ENCODE measurements at places on chromosomes 3 and 15. TPM values are rescaled to one million over a fixed set of nuclear protein-coding genes. Genes with fewer than 3 reads are reported as not detected.

DNA sequence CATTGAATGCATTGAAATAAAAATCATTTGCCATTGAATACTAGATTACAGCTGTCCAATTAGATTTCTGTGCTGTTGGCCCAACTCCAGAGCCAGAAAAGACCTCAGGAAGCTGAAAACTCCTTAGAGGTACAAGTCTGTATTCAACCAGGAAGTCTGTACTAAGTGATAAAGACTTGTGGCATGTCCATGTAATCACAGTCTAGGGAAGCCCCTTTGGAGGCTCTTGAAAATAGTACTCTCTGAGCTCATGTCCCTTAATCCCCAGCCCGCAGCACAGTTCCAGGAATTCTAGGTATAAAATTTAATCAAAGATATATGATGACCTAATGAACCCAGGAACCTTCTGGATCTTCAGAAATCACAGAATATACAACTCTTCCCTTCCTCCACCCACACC is 279.4 kb downstream of the RSL24D1 start:
- DNase-seq = no peak
- no peak overlapping the region for H3K27ac ChIP-seq
- H3K4me1 ChIP-seq = no peaks in the 10 kb centered on the region
- H3K27me3 ChIP-seq = no peaks in the 10 kb centered on the region

DNA sequence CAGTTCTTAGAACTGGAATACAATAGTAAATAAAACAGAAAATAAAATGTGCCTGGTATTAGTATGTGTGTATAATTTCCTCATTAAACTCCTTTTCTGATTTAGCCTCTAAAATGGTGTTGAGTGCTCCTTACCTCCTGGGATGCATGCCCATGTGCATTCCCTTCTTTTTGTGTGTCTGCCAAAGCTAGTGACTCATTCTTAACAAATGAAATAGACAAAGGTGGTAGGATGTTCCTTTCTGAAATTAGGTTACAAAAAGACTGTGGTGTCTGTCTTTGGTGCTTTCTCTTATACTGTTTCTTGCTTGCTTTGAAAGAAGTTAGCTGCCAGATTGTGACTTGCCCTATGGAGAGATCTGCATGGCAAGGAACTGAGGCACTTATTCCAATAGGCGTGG is 623.7 kb downstream of the GRM7 start:
- no peaks in the 10 kb centered on the region for H3K36me3 ChIP-seq
- H3K4me3 ChIP-seq = no peak overlapping the region

DNA sequence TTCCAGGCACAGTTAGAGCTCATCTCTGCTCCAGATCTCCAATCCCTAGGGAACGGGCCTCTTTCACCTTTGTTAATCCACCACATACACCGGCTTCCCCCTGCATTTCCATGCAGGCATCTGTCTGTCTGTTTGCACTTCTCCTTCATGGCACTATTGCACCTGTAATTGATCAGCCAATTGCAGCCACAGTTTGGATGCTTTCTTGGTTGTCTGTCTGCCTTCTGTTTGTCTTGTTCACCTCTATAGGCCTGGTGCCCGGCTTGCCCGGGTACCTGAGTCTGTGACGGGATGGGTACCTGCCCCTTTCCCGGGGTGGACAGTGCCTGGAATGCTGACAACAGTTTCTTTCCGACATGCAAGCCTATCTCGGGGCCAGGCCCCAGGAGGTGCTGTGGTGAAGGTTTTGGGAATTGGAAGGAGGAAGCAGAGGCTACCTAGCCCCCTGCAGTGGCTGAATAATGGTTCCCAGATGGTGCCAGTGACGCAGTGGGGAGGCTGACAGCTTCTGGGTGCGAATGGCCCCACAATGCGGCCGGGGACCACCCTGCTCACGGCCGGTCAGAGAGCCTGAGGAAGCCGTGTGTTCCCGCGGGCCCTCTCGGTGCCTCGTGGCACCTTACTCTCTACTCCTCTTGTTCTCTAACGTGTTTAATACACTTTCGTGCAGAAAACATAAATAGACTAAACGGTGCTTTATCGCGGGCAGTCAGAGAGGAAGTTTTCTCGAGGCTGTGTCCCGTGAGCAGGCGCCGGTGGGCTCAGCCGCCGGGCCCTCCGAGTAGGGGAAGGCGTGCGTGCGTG is 31.3 kb upstream of the RAB6B start:
- no peaks in the 10 kb centered on the region for H3K36me3 ChIP-seq
- H3K4me1 ChIP-seq = peaks cover 4% of the 10 kb centered on the region
- no peaks in the 10 kb centered on the region for H3K27me3 ChIP-seq
- no peak overlapping the region for H3K27ac ChIP-seq

DNA sequence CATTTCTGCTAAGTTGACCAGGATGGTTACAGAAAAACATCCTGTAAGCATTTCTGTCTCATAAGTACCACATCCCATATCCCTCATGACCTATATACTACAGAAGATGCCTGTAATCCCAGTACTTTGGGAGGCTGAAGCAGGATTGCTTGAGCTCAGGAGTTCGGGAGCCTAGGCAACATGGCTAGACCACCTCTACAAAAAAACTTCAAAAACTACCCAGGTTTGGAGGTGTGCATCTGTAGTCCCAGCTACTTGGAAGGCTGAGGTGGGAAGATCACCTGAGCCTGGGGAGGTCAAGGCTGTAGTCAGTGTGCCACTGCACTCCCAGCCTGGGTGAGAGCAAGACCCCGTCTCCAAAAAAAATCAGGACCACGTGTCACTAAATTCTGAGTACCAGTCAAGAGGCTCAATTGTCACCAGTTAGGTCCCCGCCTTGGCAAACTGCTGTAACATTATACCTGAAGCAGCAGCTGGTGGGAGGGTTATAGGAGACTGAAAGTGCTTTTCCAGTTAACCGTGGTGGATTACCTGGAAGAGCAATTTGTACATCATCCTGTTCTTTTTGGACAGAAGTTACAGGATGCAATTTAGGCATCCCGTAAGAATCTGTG is 6.2 kb downstream of the RPL32 start:
- H3K27ac ChIP-seq = no peak overlapping the region
- peaks cover 5% of the 10 kb centered on the region for H3K36me3 ChIP-seq
- H3K4me3 ChIP-seq = no peak overlapping the region
- no peak for DNase-seq

DNA sequence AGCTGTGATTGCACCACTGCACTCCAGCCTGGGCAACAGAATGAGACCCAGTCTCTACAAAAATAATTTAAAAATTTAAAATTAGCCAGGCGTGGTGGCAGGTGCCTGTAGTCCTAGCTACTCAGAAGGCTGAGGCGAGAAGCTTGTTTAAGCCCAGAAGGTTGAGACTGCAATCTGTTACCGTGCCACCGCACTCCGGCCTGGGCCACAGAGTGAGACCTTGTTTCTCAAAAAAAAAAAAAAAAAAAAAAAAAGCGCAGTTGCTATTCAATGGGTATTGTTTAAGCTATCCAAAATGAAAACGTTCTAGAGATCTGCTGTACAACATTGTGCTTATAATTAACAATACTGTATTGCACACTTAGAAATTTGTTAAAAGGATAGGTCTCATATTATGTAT is 24.0 kb downstream of the ZNF148 start:
- H3K27ac ChIP-seq = no peak overlapping the region
- no peaks in the 10 kb centered on the region for H3K36me3 ChIP-seq
- no peak overlapping the region for H3K4me3 ChIP-seq
- DNase-seq = no peak
- no peaks in the 10 kb centered on the region for H3K27me3 ChIP-seq

- no peaks in the 10 kb centered on the region for H3K27me3 ChIP-seq
- no peak overlapping the region for H3K4me3 ChIP-seq
- DNase-seq = no peak
- H3K27ac ChIP-seq = no peak overlapping the region
- H3K4me1 ChIP-seq = peaks cover 5% of the 10 kb centered on the region
Measured at GRCh38 chr15:74182131-74182530, 8.6 kb downstream of the ISLR start.

DNA sequence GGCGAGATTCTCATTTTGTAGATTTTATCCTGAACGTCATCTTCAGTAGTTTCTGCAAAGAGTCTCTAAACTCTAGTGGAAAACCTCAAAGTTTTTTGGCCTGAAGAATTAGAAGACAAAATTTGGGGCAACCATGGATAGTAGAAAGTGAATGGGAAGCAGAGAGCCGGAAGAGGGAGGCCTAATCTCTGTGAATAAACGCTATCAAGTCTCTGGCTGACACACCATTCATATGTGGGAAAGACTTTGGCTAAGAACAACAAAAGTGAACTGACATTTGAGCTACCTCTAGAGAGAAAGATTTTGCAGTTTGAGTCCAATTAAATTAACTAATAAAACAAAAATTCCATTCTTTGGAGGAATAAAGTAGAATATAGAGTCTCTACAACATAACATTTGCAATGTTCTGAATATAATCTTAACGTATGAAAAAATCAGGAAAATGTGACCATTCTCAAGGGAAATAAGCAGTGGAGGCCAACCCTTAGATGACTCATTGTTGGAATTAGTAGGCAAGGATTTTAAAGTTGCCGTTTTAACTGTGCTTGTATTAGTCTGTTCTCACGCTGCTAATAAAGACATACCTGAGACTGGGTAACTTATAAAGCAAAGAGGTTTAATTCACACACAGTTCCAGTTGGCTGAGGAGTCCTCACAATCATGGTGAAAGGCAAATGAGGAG is 184.6 kb downstream of the C3orf38 start:
- H3K36me3 ChIP-seq = no peaks in the 10 kb centered on the region
- H3K27ac ChIP-seq = no peak overlapping the region
- no peaks in the 10 kb centered on the region for H3K4me1 ChIP-seq
- H3K27me3 ChIP-seq = no peaks in the 10 kb centered on the region
- DNase-seq = no peak
- no peak overlapping the region for H3K4me3 ChIP-seq

DNA sequence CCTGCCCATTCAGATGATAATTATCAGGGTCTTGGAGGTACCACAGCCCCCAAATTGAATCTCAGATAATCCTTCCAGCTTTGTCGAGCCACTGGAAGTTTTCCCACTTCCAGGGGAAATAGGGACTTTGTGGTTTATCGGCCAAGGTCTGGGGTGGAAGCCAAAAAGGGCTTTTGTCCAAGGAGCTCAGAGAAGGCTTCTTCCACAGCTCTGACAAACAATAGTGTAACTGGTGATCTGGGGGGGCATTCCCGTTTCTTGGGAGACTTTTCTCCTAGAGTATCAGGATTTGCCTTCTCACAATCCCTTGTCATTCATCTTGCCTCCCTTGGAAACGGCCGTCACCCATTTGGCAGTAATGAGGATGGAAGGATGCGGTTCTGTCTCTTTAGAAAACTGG is 18.4 kb downstream of the SRGAP3 start:
- no peaks in the 10 kb centered on the region for H3K27me3 ChIP-seq
- no peak for DNase-seq
- no peak overlapping the region for H3K27ac ChIP-seq
- no peaks in the 10 kb centered on the region for H3K36me3 ChIP-seq
- H3K4me3 ChIP-seq = no peak overlapping the region

GRCh38 chr15:58501006-58501405 is 69.2 kb downstream of the LIPC start:
- H3K4me3 ChIP-seq = no peak overlapping the region
- no peaks in the 10 kb centered on the region for H3K4me1 ChIP-seq
- H3K27ac ChIP-seq = no peak overlapping the region
- no peaks in the 10 kb centered on the region for H3K27me3 ChIP-seq

DNA sequence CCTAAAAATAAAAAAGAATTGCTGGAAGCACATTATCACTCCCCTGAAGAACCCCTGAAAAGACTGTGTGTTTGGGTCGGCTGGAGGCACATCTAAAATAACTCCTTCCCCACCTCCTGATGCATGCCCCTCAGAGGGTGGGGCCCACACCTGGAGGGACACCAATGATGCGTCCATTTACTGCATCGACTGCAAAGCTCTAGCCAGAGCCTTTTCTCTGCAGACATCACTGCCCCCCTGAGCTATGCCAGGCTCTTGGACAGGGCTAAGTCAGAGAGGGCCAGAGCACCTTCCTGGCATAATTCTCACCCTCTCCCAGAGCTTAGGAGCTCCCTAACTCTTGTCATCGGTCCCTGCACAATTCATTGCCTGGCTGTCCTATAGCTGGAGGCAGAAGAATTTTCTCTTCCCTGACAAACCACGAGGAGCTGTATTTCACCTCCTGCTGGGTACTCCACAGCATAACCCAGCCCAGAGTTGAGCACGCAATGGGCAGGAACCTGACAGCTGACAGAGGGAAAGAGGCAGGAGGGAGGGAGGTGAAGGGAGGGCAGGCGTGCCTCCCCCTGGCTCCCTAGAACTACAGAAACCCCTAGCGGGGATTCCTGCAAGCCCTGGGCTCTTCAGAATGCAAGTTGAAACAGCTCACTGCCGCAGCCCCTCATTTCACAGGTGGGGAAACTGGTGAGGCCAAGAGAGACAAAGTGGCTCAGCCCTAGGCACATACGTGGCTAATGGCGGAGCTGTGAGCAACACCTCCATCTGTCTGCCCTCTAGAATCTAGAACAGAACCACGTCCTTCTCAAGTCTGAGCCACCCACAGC is 46.6 kb downstream of the XXYLT1 start:
- H3K27ac ChIP-seq = no peak overlapping the region
- H3K4me3 ChIP-seq = no peak overlapping the region
- no peaks in the 10 kb centered on the region for H3K4me1 ChIP-seq
- no peaks in the 10 kb centered on the region for H3K36me3 ChIP-seq
- no peak for DNase-seq

GRCh38 chr15:90020021-90020735 is 19.1 kb downstream of the ZNF710 start:
- H3K36me3 ChIP-seq = no peaks in the 10 kb centered on the region
- H3K27ac ChIP-seq = no peak overlapping the region
- peaks cover 2% of the 10 kb centered on the region for H3K4me1 ChIP-seq
- no peak for DNase-seq
- H3K4me3 ChIP-seq = no peak overlapping the region

GRCh38 chr15:55353025-55353424 is 34.0 kb downstream of the PIGB start:
- no peak for DNase-seq
- no peaks in the 10 kb centered on the region for H3K4me1 ChIP-seq
- no peak overlapping the region for H3K27ac ChIP-seq
- H3K36me3 ChIP-seq = no peaks in the 10 kb centered on the region
- H3K4me3 ChIP-seq = no peak overlapping the region

The ARIH1 gene
- total RNA-seq = 62.1 TPM

The CLRN1 gene
- not detected for total RNA-seq

The AMIGO3 gene
- 0.57 TPM for total RNA-seq

The PAQR9 gene
- 2.9 TPM for total RNA-seq
